NCI-H1092 (cell line): ENCODE measurements at places on chromosomes 12 and 14.

- peak; percentile 56 for DNase-seq
Measured at GRCh38 chr12:133130808-133131128, 341 bp downstream of the ZNF10 start.

DNA sequence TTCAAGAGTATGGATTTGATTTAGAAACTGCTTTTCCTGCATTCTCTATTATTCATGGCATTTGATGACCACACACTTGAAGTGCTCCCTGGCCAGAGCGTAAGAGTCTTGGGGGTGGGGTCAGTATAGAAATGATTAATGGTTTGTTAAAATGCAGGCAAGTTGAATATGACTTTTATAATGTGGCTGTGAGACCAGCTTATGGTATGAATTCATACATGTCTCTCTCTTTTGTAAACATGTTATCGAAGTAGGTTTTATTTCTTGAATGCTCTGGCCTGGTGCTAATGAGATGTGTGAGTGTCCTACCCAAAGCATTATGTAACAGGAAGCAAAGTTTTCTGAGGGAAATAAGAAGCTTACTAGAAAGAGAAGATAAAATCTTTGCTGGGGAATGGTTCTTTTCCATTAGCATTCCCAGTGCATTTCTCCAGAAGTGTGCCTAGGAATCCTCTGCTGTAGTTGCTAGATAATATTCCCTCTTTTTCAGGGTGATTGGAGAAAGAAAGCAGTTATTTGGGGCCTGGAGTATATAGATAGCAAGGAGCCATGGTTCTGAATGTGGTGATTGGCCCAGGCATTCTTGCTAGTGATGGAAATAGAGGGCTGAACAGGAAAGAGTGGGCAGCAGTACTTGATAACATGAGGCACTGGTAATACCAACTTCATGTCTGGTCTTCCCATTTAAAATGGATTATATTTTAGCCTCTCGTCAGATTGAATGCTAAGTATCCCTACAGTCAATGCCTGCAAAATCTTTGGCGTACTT, 289.7 kb downstream of the RAD51B start:
- no peak for DNase-seq

DNA sequence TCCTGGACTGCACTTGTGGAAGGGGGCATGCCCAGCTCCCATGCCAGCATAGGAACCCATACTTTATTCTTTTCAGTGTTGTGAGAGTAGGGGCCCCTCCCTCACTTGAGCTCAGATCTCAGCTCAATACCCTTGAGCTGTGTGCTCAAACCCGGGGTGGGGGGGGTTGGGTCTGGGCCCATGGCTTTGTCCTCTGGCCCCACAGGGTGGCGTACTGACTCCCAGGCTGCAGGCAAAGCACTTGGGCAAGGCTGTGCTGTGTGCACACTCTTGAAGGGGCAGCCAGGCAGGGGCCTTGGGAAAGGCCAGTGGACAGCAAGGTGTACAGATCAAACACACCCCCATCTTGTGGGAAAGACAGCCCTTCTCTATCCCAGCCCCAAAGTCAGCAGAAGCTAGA, 81.8 kb downstream of the WIF1 start:
- DNase-seq, result no peak

DNA sequence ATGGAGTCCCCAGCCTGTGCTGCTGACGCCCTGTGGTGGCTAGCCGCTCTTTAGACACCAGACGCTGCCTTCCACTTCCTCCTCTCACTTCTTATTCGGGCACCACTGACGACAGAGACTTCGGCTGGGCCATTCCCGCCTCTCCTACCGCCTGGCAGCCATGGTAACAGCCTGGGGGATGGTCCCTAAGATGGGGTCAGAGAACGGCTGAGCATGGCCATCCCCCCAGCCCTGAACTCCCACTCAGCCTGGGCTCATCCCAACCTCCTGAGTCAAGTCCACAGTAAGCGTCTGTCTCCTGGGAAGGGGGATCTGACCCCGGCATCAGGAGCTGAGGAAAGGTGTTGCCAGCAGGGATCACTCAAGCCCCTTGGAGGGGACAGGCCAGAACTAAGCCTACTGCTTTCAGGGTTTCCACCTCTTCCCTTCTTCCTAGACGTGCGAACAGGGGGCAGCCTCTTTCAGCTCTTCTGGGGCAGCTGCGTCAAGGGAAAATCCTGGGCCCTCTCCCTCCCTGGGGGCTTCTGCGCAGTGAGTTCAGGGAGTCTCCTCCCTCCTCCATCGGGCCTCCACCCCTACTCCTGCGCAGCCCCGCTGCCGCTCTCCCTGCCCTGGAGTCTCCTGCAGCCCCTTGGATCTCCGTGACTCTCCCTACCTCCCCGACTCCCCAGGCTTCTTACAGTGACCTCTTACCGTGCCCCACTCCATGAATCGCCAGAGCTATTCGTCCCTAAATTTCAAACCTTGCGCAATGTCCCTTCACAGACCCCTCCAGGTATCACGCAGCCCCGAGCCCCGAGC, 643 bp upstream of the TAMALIN start:
- DNase-seq, result no peak

DNA sequence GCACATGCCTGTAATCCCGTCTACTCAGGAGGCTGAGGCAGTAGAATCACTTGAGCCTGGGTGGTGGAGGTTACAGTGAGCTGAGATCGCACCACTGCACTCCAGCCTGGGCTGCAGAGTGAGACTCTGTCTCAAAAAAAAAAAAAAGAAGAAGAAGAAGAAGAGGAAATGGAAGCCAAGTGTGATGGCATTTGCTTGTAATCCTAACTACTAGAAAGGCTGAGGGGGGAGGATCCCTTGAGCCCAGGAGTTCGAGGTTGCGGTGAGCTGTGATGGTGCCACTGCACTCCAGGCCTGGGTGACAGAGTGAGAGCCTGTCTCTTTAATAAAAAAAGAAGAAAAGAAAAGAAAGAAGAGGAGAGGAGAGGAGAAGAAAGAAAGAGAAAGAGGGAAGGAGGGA, 52.1 kb downstream of the LGMN start:
- no peak for DNase-seq

- DNase-seq, result peak; percentile 46
Measured at GRCh38 chr14:102774391-102775153, 2.7 kb upstream of the TRAF3 start.

DNA sequence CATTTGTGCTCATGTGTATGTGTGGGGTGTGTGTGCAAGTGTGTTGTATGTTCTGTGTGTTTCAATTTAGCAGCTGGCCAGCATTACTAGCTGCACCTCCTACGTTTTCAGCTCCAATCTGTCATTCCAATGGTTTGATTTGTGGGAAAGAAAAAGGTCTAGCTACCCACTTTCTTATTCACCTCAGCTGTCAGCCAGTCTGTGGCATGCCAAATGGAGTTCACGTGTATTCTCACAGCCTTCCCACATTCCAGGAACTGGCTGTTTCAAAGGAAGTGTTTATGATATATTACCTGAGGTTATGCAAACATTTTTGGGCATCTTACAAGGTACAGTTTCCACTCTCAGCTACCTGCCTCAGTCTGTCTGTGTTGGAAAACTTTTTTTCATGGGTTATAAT, 220.2 kb upstream of the CPNE8 start:
- DNase-seq, result no peak

- DNase-seq, result no peak
Measured at GRCh38 chr12:117034701-117035151, 64.5 kb downstream of the TESC start.

- no peak for DNase-seq
Measured at GRCh38 chr12:64218597-64218996, 3.5 kb downstream of the KICS2 start.

- no peak for DNase-seq
Measured at GRCh38 chr14:68941820-68942219, 37.3 kb downstream of the ACTN1 start.

DNA sequence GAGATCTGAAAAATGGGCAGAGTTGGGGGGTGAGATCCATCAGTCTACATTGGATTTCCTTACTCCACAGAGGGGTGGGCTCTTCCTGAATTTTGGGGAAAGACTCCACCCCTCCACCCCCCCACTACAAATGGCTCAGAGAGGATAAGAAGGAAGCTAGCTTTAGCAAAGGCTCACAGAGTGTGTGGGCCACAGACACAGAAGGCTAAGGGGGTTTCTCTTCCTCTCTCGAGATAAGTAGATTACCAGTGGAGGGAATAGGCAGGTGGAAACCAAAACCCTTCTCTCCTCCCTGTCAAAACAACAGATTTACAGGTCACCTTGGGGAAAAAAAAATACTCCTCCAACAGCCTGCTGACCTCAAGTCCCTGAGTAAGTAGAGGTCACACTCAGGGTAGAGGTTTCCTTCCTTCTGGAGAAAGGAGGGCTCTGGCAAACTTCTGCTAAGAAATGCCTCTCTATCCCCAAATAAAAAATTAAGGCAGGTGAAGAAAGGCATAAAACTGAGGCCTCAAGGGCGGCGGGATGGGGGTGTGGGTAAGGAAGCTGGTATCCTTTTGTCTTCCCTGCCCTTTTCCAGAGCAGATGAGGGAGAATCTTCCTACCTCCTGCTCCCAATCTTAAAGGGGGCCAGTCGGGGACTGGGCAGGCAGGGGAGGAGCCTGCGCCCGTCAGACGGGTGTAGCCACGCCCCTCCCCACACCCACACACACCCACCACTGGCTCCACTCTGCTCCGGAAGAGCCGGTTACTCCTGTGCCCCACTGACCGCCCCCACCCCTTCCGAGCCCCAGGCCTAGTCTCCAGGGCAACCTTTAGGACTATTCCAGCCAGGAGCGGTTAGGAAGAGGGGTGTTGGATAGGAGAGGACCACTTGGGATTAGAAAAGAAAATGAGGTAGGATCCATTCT, 1.9 kb upstream of the BAZ2A start:
- no peak for DNase-seq

GRCh38 chr12:18146363-18146762, 56.4 kb upstream of the RERGL start:
- no peak for DNase-seq

GRCh38 chr12:32201976-32202375, 95.3 kb downstream of the BICD1 start:
- DNase-seq, result peak; percentile 6

- DNase-seq, result no peak
Measured at GRCh38 chr14:58227096-58227819, 17.4 kb upstream of the PSMA3 start.

DNA sequence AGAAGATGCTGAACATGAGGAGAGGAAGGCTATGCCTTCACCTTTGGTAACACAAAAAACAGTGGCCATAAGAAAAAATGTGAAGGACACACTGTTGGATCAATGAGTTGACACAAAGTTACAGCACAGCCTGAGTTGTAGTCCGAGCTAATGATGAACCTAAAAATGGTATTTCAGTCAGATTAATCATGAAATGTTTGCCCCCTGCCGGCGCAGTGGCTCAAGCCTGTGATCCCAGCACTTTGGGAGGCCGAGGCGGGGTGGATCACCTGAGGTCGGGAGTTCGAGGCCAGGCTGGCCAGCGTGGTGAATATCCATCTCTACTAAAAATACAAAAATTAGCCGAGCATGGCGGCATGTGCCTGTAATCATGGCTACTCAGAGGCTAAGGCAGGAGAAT, 1.3 kb upstream of the CAPRIN2 start:
- DNase-seq, result no peak

GRCh38 chr12:127677537-127678131, 589.3 kb upstream of the TMEM132C start:
- peak; percentile 74 for DNase-seq

DNA sequence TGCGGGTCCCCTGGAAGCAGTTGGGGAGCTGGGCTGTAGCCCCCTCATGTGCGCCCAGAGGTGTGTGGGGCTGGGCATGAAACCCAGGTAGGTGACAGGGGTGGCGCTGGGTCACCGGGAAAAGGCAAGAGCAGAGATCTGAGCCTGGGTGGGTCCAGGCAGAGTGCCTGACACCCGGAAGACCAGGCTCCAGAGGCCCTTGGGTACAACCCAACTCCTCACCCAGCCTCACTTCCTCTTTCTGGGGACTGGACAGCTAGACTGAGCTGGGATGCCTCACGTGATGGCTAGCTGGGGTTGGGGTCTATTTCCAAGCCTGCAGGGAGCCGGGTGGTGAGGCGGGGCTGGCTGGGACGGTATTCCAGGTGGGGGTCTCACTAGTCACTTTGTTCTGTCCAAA, 16.3 kb upstream of the CYP46A1 start:
- DNase-seq, result no peak

GRCh38 chr12:87870061-87870460, 159.1 kb downstream of the C12orf50 start:
- no peak for DNase-seq

- no peak for DNase-seq
Measured at GRCh38 chr14:102029956-102030355, 56.9 kb downstream of the HSP90AA1 start.
